Sigmoid colon (tissue), 7 donors: ENCODE measurements at places on chromosomes 4 and X. TPM values are rescaled to one million over a fixed set of nuclear protein-coding genes. Genes with fewer than 3 reads are reported as not detected.

- no peak for DNase-seq
Measured at GRCh38 chr4:98470366-98470765, 188.0 kb downstream of the TSPAN5 start.

DNA sequence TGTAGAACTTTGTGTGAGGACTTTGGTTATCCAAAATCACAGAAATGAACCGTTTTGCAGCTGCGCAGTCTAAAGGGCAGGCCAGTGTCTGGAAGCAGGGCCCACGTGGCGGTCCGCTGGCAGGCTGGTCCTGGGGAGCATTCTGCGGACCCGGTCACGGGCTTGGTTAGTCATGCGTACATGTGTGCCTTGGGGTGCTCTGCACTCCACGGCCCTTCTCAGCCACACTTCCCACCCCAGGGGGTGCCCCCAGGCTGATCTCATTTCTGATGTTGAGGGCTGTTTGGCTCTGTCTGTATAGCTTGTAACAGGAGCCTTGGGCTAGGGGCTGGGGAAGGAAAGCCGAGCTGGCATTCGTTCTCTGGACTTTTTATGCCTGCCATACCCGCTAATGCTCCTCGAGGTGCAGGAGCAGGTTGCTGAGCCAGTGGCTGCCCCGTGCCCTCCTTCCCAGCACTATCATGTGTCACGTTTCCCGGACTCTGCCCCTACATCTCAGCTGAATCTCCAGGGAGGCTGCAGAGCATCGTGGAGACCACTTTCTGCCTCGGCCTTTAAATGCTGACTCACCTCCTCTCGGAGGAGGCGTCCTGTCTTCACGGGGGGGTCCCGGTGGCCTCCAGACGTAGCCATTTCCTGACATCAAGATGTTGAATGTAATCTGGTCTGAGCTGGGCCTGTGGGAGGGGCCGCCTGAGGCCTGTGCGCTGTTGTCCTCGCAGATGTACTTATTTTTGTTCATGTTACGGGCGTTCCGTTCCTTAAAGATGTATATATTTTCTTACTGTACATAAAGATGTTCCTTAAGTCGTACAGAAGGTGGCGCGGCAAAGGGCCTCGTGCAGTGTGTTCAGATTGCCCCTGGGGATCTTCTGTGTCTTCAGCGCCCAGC lies 11.4 kb upstream of the TADA2B start:
- no peak for DNase-seq

- no peak for DNase-seq
Measured at GRCh38 chr4:169220447-169220846, 50.3 kb downstream of the SH3RF1 start.

- DNase-seq: no peak
Measured at GRCh38 chr4:38523054-38523453, 140.9 kb upstream of the KLF3 start.

DNA sequence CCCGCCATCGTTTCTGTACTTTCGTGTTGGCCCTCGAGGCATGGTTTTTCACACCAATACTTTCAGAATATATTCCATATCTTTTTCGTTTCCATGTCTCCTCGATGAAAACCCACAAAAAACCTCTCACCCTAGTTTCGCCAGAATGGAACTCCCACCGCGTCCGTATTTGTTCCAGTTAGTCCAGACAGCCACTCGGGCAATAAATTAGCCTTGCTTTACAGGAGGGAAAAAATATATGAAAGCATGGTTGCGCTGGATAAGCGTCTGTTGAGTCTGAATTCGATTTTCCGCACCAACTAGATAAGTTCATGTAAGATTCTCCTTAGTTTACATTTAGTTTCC lies 550 bp upstream of the CHM start:
- DNase-seq: no peak

DNA sequence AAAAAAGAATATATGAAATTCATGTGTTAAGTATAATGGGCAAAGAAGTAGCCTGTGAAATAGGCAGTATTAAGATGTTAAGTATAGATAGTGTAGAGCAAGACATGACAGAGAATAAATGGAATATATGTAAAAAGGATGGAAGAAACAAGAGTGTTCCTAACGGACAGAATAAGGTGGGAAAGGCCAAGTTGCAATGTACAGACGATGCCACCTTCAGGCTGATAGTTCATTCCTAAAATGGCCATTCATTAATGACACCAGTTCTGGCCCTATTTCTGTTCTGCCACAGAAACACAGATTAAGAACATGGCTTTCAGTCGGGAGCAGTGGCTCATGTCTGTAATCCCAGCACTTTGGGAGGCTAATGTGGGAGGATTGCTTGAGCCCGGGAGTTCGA lies 4.4 kb upstream of the FAM184B start:
- no peak for DNase-seq

DNA sequence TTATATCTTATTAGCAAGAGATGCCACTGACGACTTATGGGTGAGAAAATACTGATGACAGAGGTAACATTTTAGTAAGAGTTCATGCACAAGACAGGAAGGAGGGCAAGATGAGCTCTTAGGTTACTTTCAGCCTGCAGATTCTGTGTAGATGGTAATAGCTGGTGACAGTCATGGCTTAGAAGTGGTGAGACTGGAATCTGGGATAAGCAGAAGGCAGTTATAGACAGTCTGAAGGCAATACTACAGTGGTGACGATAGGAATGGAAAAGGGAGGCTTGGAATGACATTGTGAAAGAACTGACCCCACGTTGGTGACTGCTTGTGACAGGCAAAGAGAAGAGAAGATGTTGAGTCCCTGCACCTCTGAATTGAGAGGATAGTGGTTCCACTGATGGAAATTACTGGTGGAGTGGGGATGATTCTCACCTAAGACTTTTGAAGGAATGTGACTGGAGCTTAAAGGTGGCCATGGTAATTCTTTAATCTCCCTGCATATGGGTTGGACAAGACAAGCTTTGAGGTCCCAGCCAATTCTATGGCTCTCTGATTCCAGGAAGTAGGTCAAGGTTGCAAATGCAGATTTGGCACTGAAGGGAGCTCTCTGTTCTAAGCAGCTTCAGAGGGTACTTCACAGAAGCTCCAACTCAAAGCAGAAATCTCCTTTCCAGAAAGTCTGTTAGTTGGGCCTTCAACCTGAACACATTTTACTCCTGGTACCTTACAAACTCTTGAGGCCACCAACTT lies 99.7 kb downstream of the RASL11B start:
- DNase-seq: no peak

DNA sequence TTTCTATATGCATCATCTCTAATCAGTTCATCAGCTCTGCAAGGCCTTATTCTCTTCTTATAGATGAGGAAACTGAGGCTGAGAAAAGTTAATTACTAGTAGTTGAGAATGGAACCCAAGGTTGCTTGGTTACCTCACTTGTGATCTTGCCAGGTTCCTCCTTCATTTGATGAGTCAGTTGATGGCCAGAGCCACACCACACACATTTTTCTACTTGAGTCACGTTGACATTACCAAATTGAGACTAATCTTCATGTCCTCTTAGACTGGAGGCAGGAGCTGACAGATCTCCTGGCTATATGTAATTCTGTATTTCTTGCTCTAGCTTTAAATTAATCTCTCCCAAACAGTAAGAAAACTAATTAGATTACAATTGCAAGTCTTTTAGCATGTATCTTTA lies 428.4 kb downstream of the AFF2 start:
- no peak for DNase-seq

GRCh38 chrX:73877687-73878086 lies 314.7 kb downstream of the CHIC1 start:
- DNase-seq: no peak

The DCAF4L1 gene
- total RNA-seq: 1.1 TPM
